Aortic smooth muscle cell (primary cell): ENCODE measurements at places on chromosomes 5 and 9. TPM values are rescaled to one million over a fixed set of nuclear protein-coding genes. Genes with fewer than 3 reads are reported as not detected.

The IL5 gene
- total RNA-seq = not detected in 2 replicates

The AK8 gene
- 0.40 and 0.56 TPM in 2 replicates for total RNA-seq

The LECT2 gene
- not detected in 2 replicates for total RNA-seq

The LTC4S gene
- 6.1 and 6.6 TPM in 2 replicates for total RNA-seq

The SLC34A3 gene
- 0.06 and 0.13 TPM in 2 replicates for total RNA-seq

The FCN2 gene
- not detected in 2 replicates for total RNA-seq

The C9orf85 gene
- 13.2 and 14.1 TPM in 2 replicates for total RNA-seq

The IQGAP2 gene
- total RNA-seq = 1.6 and 2.2 TPM in 2 replicates

The BTNL9 gene
- not detected in 2 replicates for total RNA-seq

The PTGER4 gene
- total RNA-seq = 20.6 and 66.8 TPM in 2 replicates

The PDCD1LG2 gene
- 13.0 and 17.8 TPM in 2 replicates for total RNA-seq

The PCDHA10 gene
- total RNA-seq = under 0.01 and 0.06 TPM in 2 replicates

The PHF2 gene
- 14.8 and 15.9 TPM in 2 replicates for total RNA-seq

The EGR1 gene
- total RNA-seq = 1.3 and 16.2 TPM in 2 replicates

The PITX1 gene
- total RNA-seq = 0.13 and 0.44 TPM in 2 replicates

The OSMR gene
- 46.1 and 56.5 TPM in 2 replicates for total RNA-seq

The AGXT2 gene
- total RNA-seq = not detected in 2 replicates

The TNC gene
- total RNA-seq = 20.6 and 48.6 TPM in 2 replicates

The ISL1 gene
- total RNA-seq = 0.13 and 0.25 TPM in 2 replicates

The NKD2 gene
- total RNA-seq = 0.13 and 3.7 TPM in 2 replicates

The RAI14 gene
- 80.5 and 89.8 TPM in 2 replicates for total RNA-seq

The SERF1A gene
- total RNA-seq = 1.7 and 8.5 TPM in 2 replicates

The AJM1 gene
- total RNA-seq = 1.1 TPM in 2 replicates

The PCDHB11 gene
- 0.44 and 0.53 TPM in 2 replicates for total RNA-seq

The KCNV2 gene
- not detected in 2 replicates for total RNA-seq

The ZNF883 gene
- total RNA-seq = 0.99 and 1.7 TPM in 2 replicates

The ZDHHC12 gene
- total RNA-seq = 23.3 and 27.0 TPM in 2 replicates
